ENCODE measurements at places on chromosomes 11 and 22. TPM values are rescaled to one million over a fixed set of nuclear protein-coding genes. Genes with fewer than 3 reads are reported as not detected.

Gene MYRF
- total RNA-seq = 2.0 TPM

Gene SCGB1A1
- not detected for total RNA-seq

Gene C22orf42
- not detected for total RNA-seq

Gene DGCR8
- 182 TPM for total RNA-seq

Gene RTN4RL2
- not detected for total RNA-seq

Gene OSBPL5
- 211 TPM for total RNA-seq
